Activated CD4-positive, alpha-beta memory T cell treated with anti-CD3 and anti-CD28 coated beads for 36 hours (primary cell): ENCODE measurements at places on chromosomes 16 and 17.

- no peak for DNase-seq
Measured at GRCh38 chr17:43114151-43114552, 11.0 kb downstream of the BRCA1 start.

GRCh38 chr17:45129940-45130680 is 2.2 kb downstream of the PLCD3 start:
- no peak for DNase-seq

DNA sequence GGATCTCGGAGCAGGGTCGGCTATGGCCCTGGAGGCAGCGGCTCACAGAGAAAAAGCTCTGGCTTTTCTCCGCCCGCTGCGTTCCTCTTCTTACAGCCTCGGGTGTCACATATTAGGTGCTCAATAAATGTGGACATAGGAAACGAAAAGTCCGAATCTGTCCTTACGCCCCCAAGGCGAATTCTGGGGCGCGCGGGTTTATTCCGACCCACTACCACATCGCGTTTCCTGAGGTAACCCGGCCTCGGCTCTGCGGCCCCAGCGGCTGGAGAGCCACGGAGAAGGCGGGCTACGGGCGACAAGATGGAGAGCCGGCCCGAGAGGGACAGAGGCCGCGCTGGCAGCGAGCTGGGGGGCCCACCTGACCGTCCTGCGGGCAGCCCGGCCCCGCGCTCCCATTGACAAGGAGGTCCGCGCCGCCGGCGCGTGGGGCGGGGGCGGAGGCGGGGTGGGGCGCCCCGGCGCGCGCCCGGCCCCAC is 573 bp upstream of the GNAO1 start:
- no peak for DNase-seq

DNA sequence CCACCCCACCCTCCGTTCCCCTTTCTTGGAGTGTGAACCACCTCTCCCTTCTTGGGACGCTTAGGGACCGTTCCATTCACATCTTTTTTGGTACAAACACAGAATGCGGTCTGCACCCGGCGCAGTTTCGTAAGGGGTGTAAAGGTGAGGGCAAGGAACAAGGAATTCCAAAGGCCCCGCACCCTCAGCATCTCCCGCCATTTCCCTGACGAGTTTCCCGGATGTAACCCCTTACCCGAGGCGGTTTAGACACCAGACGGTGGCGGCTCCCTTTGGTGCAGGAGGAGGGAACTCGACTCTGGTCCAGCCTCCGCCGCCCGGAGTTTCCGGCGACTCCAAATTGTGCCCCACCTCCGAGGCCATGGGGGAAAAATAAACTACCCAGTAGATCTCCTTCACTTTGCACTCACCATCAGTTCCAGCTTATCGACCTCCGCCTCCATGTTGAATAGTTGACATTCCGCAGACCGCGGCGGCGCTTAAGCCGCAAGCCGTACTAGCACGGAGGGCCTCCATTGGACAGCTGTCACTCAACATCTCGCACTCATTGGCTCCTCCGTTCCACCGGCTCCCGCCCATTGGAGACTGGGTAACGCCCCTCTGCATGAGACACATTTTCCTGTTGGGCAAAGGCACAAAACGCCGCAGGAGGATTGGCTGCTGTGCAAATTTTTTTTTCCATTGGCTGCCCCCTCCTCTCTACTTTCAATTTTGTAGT is at the start of gene SKA2:
TSS of gene SKA2 (minus strand) at position 466 of the 718 bp plus-strand sequence. CDS start at position 443, 23 bp downstream.
- peak; percentile 99 for DNase-seq

GRCh38 chr16:51031598-51031997 is 119.5 kb downstream of the SALL1 start:
- DNase-seq: no peak
